DMS153 (cell line): ENCODE measurements at places on chromosomes 12 and 14.

- DNase-seq = no peak
Measured at GRCh38 chr14:21822109-21822508, 148.5 kb upstream of the OR4E1 start.

DNA sequence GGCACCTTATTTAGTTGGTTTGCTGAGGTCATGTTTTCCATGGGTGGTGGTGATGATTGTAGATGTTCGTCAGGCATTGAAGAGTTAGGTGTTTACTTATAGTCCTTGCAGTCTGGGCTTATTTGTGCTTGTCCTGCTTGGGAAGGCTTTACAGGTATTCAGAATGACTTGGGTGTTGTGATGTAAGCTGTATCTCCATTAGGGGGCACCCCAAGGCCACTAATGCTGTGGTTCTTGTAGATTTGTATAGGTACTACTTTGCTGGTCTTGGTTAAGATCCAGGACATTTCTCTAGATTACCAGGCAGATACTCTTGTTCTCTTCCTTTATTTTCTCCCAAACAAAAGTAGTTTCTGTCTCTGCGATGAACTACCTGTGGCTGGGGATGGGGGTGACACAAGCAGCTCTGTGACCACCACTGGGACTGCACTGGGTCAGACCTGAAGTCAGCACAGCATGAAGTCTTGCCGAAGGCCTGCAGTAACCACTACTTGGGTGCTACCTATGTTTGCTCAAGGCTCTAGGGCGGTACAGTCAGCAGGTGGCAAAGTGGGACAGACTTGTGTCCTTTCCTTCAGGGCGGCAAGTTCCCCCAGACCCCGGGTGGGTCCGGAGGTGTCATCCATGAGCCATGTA, 35.8 kb upstream of the FBXO33 start:
- DNase-seq = peak; percentile 21

- DNase-seq = no peak
Measured at GRCh38 chr14:81390696-81391095, 9.4 kb downstream of the STON2 start.

DNA sequence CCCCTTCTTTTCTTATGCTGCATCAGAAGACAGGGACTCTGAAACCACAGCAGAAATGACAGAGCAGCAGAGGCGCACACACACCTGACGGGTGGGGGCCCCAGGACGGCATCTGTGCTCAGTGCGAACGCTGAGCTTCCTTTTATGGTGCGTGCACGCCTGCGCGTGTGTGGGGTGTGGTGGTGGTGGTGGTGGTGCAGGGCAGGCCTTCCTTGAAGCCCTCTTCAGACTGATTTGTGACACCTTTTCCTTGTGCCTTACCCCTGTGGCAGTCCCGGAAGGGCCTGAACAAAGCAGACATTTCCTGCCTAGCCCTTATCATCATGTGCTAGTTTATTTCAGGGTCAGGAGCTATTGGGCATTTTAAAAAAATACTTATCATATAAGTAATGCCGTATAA, 75.7 kb downstream of the TSPAN9 start:
- DNase-seq = peak; percentile 17

GRCh38 chr12:114123108-114123507, 157.0 kb upstream of the RBM19 start:
- DNase-seq = no peak

DNA sequence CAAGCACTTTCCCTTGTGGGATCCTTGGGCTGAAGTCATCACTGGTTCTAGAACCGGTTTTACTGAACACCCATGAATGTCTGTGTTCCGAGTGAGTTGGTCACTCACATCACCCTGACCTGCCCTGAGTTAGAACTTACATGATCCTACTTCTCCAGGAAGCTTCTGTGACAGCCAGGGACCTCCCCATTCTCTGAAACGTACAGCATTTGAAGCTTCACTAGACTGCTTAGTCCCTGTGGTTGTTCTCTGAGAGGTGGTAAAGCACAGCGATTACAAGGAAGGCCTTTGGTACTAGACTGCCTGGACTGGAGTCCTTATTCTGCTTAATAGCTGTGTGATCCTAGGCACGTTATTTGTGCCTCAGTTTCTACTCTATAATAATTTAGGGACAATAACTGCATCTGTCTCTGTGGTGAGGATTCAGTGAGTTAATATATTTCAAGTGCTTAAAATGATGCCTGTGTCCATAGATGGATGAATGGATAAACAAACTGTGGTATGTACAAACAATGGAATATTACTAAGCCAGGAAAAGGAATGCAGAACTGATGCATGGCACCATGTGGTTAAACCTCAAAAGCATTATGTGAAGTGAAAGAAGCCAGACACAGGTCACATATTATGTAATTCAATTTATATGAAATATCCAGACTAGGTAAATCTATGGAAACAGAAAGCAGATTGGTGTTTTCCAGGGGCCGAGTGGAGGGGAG, 54.7 kb upstream of the DDX11 start:
- no peak for DNase-seq

- DNase-seq = no peak
Measured at GRCh38 chr14:36996133-36996856, 176.1 kb downstream of the SLC25A21 start.

- DNase-seq = no peak
Measured at GRCh38 chr12:1080520-1081223, 89.6 kb downstream of the ERC1 start.

DNA sequence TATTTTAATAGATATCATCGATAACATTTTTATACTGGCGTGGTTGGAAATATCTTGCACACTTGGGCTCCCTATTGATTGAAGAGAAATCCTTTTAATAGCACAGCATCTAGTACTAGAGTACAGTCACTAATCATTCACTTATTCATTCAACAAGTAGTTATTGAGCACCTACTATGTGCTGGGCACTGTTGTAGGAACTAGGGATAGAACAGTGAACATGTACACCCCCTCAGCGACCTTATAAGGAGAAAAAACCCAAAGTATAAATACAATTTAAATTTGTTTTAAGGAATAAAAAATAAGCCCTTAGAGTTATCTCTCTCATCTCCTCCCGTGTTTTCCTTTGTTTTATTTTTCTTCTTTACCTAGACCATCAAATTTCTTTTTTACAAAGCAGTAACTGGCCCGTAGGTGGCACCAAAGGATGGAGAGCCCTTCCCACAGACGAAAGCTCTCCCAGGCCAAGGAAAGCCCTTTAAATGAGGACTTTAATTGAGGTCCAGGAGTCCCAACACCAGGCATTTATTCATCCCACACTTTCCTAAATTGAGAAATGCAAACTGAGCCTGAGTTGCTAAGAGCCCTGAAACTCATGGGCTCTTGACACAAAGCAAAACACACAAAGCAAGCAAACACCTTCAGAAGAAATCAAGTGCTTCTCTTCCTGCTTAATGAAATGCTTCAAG, 29.0 kb downstream of the PEBP1 start:
- peak; percentile 39 for DNase-seq
